ENCODE measurements at places on chromosomes 13 and 19.

- no peak for DNase-seq
These were observed 1.2 kb downstream of the CCDC70 start for GRCh38 chr13:51862957-51863356.

DNA sequence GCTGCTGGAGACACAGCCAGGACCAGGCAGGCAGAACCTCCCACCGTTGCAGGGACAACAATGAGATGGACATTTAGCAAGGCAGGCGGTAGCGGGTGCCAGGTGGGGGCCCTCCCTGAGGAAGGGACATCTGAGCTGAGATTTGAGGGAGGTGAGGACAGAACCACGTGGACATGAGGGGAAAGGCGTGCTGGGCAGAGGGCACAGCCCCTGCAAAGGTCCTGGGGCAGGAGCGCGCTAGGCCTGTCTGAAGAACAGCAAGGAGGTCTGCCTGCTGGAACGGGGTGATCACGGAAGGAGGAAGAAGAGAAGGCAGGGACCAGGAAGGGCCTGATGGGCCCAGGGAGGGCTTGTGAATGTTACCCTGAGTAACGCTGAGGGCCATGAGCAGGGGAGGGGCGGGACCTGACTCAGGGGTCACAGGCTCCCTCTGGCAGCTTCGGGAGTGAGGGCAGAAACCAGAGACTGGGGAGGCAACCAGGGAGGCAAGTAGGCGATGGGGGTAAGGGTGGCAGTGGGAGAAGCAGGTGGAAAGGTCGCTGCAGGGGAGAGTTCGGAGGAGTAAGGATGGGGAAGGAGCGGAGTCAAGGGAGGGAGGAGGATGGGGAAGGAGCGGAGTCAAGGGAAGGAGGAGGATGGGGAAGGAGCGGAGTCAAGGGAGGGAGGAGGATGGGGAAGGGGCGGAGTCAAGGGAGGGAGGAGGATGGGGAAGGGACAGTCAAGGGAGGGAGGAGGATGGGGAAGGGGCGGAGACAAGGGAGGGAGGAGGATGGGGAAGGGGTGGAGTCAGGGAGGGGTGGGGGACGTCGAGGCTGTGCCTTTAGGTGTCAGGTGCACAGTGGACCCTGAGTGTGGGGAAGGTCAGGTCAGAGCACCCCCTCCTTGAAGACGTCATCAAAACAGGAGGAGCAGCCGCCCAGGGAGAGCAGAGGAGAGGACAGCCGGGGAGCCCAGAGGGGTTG, 15.7 kb upstream of the B3GNT3 start:
- no peak for DNase-seq

- no peak for DNase-seq
These were observed 21.5 kb downstream of the CYP4F22 start for GRCh38 chr19:15529774-15530372.

GRCh38 chr13:51524312-51524711, 60.0 kb upstream of the WDFY2 start:
- DNase-seq: no peak

- DNase-seq: no peak
These were observed 29.7 kb upstream of the CYSLTR2 start for GRCh38 chr13:48624016-48624415.

DNA sequence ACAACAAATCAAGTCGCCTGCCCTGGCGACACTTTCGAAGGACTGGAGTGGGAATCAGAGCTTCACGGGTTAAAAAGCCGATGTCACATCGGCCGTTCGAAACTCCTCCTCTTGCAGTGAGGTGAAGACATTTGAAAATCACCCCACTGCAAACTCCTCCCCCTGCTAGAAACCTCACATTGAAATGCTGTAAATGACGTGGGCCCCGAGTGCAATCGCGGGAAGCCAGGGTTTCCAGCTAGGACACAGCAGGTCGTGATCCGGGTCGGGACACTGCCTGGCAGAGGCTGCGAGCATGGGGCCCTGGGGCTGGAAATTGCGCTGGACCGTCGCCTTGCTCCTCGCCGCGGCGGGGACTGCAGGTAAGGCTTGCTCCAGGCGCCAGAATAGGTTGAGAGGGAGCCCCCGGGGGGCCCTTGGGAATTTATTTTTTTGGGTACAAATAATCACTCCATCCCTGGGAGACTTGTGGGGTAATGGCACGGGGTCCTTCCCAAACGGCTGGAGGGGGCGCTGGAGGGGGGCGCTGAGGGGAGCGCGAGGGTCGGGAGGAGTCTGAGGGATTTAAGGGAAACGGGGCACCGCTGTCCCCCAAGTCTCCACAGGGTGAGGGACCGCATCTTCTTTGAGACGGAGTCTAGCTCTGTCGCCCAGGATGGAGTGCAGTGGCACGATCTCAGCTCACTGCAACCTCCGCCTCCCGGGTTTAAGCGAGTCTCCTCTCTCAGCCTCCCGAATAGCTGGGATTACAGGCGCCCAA, at the start of gene LDLR:
Gene LDLR (plus strand): TSS at position 210 of the 760 bp plus-strand sequence. CDS start 86 bp downstream, at position 296.
- DNase-seq: peak; percentile 87

DNA sequence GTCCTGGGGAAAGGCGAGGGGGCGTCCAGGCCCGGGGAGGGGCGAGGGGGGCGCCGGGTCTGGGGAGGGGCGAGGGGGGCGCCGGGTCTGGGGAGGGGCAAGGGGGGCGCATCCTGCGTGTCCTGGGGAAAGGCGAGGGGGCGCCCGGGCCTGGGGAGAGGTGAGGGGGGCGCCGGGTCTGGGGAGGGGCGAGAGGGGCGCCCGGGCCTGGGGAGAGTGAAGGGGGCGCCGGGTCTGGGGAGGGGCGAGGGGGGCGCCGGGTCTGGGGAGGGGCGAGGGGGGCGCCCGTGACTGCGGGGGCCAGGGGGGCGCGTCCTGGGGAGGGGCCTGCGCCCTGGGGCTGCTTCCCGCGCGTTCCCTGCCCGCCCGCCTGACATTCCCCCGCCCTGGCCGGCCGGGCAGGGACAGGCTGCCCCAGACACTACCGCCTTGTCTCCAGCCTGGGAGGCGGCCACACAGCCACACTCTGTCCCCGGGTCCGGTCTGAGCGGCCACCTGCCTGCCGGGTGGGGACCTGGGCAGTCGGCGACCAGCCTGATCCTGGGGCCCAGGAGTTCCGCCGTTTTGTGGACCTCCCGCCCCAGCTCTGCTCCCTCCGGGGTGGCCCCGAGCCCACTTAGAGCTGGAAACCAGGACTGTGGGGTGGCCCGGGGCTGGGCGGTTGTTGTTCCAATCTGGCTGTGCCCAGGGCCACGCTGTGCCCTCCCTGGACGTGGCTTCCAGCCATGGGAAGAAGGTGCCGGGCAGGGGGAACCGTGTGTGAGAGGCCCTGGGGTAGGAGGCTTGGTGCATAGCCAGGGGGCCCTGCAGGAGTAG, 11.8 kb downstream of the PALM start:
- DNase-seq: no peak

DNA sequence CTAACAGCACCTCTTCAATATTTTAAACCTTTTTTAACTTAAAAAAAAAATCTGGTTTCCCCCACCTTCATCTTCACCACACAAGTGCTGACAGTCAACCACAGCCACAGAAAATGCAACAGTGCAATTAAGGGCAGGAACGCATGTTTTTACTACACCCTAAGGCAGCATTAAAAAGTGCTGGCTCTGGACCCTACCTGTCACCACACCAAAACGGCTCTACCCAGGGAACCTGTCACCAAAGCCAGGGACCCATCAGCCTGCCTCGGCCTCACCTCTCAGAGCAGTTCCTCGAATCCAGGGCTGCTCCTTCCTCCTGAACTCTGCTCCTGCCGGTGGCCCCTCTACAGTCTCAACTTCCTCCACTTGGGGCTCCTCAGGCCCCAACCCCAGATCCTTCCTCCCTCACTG, 22.5 kb upstream of the SLC35E1 start:
- no peak for DNase-seq

DNA sequence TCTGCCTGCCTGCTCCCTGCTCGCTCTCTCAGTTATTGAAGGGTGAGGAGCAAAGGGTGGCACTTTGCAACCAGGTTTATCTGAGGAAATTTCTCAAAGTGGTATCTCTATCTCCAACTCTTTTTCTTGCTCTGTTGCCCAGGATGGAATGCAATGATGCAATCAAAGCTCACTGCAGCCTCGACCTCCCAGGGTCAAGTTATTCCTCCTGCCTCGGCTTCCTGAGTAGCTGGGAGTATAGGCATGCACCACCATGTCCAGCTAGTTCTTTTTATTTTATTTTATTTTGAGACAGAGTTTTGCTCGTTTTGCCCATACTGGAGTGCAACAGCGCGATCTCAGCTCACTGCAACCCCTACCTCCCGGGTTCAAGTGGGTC, 4.9 kb downstream of the ACTMAP start:
- DNase-seq: no peak

- no peak for DNase-seq
These were observed 86.9 kb downstream of the CDK8 start for GRCh38 chr13:26340807-26341206.

GRCh38 chr19:35045667-35046300, 4.3 kb downstream of the HPN start:
- no peak for DNase-seq

DNA sequence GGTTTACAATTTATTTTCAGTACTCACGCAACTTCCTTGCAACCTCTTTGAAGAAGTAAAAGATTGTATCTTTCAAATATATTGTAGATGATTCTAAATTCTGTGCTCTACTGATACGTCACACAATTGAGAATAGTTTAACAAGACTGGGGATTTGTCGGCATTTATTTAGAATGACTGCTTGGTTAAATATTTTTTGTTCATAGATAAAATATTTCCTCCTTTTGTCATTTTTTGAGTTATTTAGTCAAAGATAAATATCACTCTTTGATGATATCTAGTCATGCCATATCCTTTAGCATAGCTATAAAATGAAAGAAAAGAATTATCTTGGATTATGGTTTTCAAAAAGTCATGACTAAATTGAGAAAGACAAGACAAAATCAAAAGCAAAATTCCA, 2747.8 kb downstream of the PCDH9 start:
- DNase-seq: no peak

DNA sequence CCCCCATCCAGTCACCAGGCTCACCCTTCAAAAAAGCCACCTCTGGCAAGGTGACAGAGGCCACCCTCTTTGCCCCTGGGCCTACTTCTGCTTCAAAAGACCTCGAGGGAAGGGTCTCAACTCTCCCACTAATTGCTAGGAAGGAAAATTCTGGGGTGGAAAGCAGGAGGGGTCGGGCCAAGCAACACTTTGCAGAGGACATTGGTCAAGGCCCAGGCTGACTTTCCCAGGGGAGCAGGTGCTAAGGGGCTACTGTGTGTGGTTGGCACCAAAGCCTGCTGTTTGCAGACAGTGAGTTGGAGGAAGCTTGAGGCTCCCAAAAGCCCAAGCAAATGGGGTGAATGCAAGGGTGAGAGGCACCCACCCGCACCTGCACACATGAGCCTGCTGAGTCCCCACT, 28.6 kb upstream of the VSTM2B start:
- DNase-seq: no peak
